ENCODE measurements at places on chromosomes 4 and X. TPM values are rescaled to one million over a fixed set of nuclear protein-coding genes. Genes with fewer than 3 reads are reported as not detected.

The ELOVL6 gene
- total RNA-seq: 3.4 TPM

The ADH1A gene
- 0.97 TPM for total RNA-seq

DNA sequence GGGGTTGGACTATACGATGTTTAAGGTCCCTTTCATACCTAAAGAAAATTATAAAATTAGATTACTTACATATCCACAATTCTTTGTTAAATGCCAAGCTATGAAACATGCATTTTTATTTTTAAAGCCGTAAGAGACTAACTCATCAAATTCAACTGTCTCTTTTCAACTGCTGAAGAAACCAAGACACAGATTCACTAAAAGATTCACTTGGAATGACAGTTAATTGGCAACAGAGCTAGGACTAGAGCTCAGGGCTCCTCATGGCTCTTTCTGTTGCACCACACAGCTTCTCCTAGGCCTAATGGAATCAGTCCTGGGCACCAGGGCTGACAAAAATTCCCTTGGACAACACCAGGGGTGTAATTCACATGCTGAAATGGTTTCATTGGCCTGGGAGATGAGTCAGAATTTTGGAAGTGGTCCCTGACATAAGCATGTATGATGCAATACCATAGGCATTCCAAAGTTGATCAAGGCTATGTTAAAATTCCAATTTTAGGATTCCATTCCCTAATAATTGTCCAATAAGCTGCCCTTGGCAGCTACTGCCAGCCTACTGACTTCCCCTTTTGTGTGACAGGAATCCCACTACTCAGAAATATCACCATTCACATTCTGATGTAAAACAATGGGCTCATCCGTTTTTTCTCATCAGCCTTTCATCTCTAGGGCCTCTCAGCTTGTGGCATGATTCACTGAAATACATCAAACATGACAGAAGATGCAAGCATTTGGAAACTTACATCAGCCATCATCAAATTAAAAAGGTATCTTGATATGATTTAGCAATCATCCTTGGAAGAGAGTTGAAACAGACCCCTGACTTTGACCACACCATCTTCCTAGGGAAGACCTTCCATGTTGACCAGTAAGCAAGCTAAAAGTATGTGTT, 54.2 kb downstream of the PLAC1 start:
- DNase-seq: no peak

DNA sequence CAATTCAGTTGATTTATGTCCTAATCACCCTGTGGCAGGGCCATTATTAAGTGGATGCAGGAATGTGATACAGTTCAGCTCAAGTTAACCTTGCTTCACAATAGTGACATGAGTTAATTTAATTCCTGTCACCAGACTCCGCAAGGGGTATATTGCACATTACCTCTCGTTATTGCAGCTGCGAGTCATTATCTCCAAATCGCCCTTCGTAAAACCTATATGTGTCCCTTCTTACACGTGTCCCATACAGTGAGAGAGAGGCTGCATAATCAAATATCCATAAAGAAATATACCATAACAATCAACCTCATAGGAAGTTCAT, 369.9 kb upstream of the ANXA10 start:
- DNase-seq: no peak

DNA sequence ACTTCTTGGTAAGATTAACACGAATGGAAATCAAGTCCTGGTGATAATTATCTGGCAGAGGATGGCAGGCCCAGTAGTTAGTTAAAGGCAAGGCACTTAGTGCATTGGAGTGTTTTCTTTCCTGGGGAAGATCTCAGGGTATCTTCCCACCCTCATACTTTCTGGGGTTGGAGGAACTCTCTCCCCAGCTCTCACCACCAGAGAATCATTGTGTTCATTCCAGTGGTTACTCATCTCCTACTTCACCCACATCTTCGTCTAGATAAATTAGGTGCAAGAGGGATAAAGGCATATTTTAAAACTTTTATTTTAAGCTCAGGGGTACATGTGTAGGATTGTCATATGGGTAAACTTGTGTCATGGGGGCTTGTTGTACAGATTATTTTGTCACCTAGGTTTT, 67.5 kb upstream of the SH3RF1 start:
- no peak for DNase-seq

DNA sequence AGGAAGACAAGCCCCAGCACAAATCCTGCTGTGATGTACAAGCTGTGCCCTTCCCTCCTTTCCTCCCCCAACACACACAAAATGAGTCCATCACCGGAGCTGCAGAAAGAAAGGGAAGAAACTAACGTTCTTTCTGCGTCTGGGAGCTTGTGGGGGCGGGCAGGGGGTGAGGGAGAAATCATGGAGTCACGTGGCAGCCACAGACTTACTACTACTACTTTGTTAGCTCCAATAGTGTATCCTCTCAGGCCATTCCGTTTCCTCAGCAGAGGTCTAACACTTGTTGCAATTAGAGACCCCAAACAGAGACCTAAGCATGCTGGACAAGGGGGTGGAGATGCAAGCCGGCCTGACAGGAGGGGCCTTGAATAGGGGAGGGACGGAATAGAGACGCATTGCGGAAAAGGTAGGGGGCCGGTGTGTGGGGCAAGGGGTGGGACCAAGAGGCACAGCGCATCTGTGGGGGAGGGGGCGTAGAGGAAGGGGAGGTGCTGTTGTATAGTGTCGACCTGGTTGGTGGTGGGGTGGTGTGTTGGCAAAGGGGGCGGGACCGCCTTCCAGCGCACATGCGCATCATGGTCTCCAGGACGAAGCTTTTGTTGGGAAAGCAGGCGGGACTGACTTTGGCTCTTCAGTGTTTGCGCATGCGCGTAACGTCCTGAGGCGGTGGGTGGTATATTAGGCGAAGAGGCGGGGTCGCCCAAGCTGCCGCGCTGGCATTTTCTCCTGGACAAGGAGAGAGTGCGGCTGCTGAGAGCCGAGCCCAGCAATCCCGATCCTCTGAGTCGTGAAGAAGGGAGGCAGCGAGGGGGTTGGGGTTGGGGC, at the start of gene MAGED1:
Gene MAGED1, plus strand, starts transcription at position 703 of the 825 bp plus-strand sequence. CDS start 682 bp downstream, outside the sequence.
- peak; percentile 95 for DNase-seq
